Stomach (tissue), 19 donors: ENCODE measurements at places on chromosomes 16 and 17. TPM values are rescaled to one million over a fixed set of nuclear protein-coding genes. Genes with fewer than 3 reads are reported as not detected.

Gene KRT24
- polyA plus RNA-seq = 0.56 TPM

- no peak for DNase-seq
These were observed 4.7 kb upstream of the ADGRG3 start for GRCh38 chr16:57663436-57663835.

GRCh38 chr17:28041844-28042656 is 427 bp upstream of the NLK start:
- DNase-seq = no peak

Gene GPR179
- 0.06 TPM for polyA plus RNA-seq

- no peak for DNase-seq
These were observed 708.0 kb upstream of the SOX9 start for GRCh38 chr17:71412803-71413202.

DNA sequence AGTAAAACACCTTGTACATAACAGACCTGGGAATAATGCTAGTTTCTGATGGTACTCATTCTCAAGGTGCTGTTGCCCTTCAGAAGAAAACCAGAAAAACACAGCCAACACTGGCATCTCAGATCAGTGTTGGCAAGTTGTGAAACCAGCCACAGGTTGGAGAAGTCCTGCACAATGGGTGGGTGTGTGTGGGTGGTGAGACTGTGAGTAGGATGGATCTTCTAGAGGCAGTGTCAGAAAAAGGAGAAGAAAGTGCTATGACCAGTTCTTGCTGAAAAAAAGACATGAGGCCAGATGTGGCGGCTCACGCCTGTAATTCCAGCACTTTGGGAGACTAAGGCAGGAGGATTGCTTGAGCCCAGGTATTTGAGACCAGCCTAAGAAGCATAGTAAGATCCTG is 35.2 kb upstream of the SMIM36 start:
- no peak for DNase-seq

GRCh38 chr17:70030371-70030770 is 44.7 kb upstream of the KCNJ16 start:
- DNase-seq = no peak

GRCh38 chr16:81502396-81503070 is 57.9 kb downstream of the CMIP start:
- DNase-seq = no peak

- DNase-seq = no peak
These were observed 69.7 kb downstream of the IL21R start for GRCh38 chr16:27471661-27472060.

Gene TEX19
- polyA plus RNA-seq = not detected

GRCh38 chr16:30740364-30741251 is 7.6 kb upstream of the PHKG2 start:
- peak; percentile 95 for DNase-seq

DNA sequence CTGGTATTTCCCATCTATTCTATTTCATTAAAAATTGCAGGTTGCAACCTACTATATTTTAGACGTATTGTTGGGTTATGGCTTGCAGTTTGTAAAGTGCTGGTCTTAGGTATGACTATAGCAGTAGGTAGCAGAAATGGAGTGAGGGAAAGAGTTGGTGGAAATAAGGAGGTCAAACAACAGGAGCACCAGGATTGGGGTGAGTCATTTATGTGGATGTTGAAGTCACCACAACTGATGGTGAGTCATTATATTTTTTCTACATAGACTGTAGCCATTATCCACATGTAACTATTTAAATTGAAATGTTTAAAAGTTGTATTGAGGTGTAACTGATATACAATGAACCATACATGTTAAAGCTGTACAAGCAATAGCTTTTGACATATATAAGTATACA is 25.0 kb upstream of the HS3ST3A1 start:
- DNase-seq = no peak

- DNase-seq = no peak
These were observed 25.8 kb downstream of the YPEL2 start for GRCh38 chr17:59357219-59357697.

DNA sequence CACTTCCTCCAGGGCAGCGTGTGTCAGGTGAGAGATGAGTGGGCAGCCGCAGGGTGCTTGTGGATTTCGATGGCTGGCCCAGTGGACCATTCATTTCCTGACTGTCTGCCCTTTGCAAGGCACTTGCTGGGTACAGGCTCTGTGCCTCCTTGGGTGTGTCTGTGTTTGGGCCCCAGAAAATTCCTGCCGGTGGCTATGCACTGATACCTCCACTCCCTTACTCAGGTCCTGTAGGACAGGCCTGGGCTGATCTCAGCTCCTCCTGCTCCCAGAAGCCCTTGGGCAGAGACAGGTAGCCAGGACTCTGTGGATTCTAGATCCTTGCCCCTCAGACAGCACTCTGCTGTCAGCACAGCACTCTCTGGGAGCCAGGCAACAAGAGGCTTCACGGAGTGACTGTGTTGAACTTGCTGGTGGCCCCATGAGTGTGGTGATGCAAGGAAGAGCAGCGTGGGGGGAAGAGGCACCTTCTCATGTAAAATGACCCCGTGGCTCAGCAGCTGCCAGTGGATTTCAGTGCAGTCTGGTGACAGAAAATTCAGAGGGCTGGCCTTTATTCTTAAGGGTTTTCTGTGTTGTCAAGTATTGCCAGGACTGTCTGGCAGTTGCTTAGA is 29.0 kb downstream of the PGS1 start:
- no peak for DNase-seq

- no peak for DNase-seq
These were observed 22.2 kb upstream of the RIPOR1 start for GRCh38 chr16:67506468-67506867.

- no peak for DNase-seq
These were observed 54.3 kb downstream of the CYB5B start for GRCh38 chr16:69478685-69479084.

GRCh38 chr16:1159973-1160772 is 7.3 kb downstream of the CACNA1H start:
- peak; percentile 63 for DNase-seq

- peak; percentile 5 for DNase-seq
These were observed 53.4 kb downstream of the ZNF18 start for GRCh38 chr17:11943759-11944347.

Gene PRSS53
- 1.3 TPM for polyA plus RNA-seq

Gene ADAP2
- 6.1 TPM for polyA plus RNA-seq

Gene SLC13A2
- not detected for polyA plus RNA-seq

Gene PIGW
- 3.5 TPM for polyA plus RNA-seq

- no peak for DNase-seq
These were observed 12.4 kb downstream of the WSB1 start for GRCh38 chr17:27306276-27306835.

GRCh38 chr16:2784358-2785100 is 2.8 kb downstream of the PRSS33 start:
- no peak for DNase-seq

- DNase-seq = no peak
These were observed 271.6 kb downstream of the ABCC12 start for GRCh38 chr16:47884116-47884725.

Gene HIC1
- 1.5 TPM for polyA plus RNA-seq

DNA sequence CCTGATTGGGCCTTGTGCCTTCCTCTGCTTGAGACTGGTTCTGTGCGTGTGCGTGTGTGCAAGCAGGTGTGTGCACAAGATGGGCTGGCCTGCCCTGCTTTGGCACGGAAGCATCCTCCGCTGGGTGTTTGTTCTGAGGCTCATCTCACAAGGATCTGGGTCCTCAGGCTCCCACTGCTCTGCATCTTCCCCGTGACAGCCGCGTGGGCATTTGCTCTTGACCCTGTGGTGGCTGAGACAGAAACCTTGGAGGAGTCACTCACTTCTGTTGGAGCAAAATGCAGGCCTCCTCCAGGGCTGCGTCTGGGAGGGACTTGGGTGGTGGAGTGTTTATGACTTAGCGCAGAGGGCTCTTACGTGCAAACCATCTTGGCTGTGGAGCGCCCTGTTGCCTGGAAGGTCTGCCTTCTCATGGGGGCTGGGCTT is 119.2 kb downstream of the RPTOR start:
- peak; percentile 71 for DNase-seq

Gene RCVRN
- polyA plus RNA-seq = not detected

Gene ANKRD13B
- polyA plus RNA-seq = 4.2 TPM

Gene VPS35L
- 25.8 TPM for polyA plus RNA-seq

GRCh38 chr17:55236316-55236715 is 28.4 kb upstream of the HLF start:
- DNase-seq = no peak

DNA sequence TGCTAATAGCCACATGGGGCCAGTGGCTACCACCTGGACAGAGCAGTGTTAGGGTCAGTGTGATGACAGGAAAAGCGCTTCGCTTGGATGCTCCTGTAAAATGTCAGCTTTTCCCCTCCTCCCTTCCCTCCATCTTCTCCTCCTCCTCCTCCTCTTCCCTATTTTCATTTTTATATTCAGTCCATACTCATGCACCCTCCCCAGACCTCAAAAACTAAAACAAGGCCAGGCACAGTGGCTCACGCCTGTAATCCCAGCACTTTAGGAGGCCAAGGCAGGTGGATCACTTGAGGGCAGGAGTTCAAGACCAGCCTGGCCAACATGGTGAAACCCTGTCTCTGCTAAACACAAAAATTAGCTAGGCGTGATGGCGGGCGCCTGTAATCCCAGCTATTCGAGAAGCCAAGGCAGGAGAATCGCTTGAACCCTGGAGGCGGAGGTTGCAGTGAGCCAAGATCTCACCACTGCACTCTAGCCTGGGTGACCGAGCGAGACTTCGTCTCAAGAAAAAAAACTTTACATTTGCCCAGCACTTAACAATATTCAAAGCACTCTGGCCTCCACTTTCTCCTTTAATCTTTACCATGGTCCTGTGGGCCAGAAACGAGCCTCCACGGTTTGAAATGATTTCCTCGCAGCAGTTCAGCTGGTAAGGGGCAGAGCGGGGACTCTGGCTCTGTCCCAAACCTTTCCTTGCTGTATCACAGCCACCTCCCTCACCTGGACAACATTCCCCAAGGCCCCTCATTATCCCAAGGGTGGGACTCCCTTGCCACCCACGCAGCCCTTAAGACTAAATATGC is 21.8 kb downstream of the ANKRD40 start:
- DNase-seq = no peak

DNA sequence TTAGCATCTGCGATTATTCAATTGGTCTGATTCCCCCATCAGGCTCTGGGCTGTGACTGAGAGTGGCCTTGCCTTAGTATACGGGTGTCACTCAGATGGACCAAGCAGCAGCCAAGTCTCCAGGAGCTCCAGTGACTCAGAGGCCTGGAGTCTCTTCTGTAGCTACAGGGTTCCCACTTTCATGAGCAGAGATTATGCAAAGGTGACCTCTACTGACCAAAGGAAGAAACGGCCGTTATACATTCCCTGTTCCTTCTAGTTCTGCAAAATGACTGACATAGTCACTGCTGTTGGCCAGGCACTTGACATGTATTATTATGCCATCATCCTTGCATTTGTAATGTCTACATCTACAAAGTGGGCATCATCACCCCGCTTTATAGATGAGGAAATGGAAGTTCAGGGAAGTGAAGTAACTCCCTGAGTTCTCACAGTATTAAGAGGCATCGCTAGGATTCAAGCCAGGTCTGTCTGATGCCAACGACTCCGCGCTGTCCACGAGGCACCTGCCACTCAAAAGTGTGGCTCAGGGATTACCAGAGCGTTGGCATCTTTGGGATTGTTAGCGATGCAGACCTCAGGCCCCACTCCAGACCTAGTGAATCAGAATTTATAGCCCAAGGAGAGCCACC is 23.3 kb downstream of the SLC38A7 start:
- peak; percentile 41 for DNase-seq

DNA sequence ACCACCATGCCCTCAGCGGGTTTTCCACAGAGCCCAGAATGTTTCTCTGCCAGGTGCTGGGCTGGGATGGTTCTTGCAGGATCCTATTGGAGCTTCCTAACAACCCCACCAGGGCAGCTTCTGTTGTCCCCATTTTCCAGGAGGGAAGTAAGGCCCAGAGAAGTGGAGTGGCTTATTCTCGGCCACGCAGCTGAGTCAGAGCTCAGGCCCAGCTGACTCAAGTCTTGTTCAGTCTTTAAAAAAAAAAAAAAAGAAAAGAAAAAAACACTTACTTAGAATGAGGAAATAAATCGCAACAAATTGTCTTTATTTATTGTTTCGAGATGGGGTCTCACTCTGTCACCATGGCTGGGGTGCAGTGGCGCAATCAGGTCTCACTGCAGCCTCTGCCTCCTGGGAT is 413.0 kb downstream of the CPPED1 start:
- no peak for DNase-seq

DNA sequence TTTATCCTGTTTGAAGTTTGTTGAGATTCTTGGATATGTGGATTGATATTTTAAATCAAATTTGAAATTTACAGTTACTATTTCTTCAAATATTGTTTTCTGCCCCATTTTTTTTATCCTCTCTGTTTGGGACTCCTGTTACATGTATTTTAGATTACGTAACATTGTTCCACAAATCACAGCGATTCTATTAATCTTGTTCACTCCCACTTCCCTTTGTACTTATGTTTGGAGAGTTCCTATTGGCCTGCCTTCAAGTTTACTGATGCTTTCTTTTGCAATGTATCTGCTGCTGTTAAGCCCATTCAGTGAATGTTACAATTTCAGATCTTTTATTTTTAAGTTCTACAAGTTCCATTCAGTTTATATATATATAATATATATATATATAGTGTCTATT is 288.3 kb upstream of the TNRC6C start:
- DNase-seq = no peak

GRCh38 chr16:24255456-24256371 is at the start of gene CACNG3:
Gene CACNG3, plus strand, starts transcription at chr16:24256335. Its CDS starts 420 bp downstream, at chr16:24256755.
- DNase-seq = no peak

DNA sequence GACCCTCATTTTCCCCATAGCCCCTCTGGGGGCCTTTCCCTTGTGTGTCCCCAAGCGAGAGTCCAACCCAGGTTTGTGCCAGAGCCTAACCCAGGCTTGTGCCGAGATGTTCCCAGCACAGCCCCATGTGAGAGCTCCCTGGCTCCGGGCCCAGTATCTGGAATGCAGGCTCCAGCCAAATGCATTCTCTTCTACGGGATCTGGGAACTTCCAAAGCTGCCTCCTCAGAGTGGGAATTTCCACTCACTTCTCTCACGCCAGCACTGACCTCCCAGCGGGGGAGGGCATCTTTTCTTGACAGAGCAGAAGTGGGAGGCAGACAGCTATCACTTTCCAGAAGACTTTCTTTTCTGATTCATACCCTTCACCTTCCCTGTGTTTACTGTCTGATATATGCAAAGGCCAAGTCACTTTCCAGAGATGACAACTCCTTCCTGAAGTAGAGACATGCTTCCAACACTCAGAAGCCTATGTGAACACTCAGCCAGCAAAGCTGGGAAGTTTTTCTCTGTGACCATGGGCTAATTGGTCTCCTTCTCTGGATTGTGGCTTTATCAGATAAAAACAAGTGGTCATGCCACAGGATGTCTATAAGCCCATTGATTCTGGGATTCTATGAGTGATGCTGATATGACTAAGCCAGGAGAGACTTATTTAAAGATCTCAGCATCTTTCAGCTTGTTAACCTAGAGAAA is 2.5 kb upstream of the CCL2 start:
- DNase-seq = peak; percentile 75

Gene DLX3
- not detected for polyA plus RNA-seq

Gene TBX6
- 1.1 TPM for polyA plus RNA-seq

DNA sequence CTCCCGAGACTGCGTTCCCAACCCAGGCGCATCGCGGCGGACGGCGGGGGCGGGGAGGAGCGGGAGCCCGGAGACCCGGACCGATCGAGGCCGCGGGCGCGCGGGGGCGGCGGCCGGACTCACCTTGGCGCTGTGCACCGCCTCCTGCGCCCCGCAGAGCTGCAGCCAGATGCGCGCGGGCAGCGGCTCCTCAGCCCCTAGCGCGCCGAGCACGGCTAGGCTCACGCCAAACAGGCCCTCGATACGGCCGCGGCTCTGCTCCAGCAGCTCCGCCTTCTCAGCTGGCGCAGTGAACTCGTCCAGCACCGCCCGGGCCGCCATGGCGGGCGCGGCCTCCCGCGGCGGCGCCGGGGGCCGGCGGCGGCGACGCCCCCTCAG is 339 bp downstream of the N4BP1 start:
- DNase-seq = peak; percentile 87
